ENCODE measurements at places on chromosomes 7 and 10.

GRCh38 chr10:74816824-74817498 lies 9.4 kb upstream of the KAT6B start:
- no peak for DNase-seq

DNA sequence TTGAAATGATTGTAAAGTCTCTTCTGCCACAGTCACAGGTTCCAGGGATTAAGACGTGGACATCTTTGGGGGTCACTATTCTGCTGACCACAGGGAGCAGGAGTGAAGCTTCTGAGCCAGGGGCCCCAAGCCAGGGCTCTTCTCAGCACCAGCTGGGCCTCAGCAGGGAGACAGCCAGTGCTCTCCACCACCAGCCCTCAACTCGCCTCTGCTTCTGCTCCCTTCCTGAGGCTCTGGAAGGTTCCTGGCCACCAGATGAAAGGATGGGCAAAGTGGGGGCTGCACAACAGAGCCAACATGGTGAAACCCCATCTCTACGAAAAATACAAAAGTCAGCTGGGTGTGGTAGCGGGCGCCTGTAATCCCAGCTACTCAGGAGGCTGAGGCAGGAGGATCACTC lies 11.2 kb upstream of the CRYGN start:
- DNase-seq = no peak

DNA sequence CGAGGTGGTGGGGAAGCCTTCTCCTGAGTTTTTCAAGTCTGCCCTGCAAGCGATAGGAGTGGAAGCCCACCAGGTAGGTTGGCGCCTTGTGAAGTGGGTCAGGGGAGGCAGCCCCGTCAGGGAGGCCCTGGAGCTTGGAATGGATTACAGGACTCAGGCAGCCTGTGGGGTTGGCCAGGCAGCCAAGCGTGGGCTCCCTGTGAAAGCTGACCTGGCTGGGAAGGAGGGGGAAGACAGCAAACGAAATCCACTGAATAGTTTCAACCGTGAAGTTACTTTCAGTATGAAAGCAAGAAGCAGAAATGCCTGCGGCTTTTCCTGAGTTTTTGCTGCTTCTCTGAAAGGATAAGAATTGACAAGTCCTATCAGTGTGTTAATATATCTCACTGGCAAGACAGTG lies 36.4 kb downstream of the LHPP start:
- no peak for DNase-seq

GRCh38 chr10:63430091-63430998 lies 35.4 kb downstream of the JMJD1C start:
- no peak for DNase-seq

GRCh38 chr7:47759056-47759706 lies 177.3 kb upstream of the TNS3 start:
- no peak for DNase-seq

GRCh38 chr10:33038672-33039071 lies 80.6 kb upstream of the ITGB1 start:
- no peak for DNase-seq

DNA sequence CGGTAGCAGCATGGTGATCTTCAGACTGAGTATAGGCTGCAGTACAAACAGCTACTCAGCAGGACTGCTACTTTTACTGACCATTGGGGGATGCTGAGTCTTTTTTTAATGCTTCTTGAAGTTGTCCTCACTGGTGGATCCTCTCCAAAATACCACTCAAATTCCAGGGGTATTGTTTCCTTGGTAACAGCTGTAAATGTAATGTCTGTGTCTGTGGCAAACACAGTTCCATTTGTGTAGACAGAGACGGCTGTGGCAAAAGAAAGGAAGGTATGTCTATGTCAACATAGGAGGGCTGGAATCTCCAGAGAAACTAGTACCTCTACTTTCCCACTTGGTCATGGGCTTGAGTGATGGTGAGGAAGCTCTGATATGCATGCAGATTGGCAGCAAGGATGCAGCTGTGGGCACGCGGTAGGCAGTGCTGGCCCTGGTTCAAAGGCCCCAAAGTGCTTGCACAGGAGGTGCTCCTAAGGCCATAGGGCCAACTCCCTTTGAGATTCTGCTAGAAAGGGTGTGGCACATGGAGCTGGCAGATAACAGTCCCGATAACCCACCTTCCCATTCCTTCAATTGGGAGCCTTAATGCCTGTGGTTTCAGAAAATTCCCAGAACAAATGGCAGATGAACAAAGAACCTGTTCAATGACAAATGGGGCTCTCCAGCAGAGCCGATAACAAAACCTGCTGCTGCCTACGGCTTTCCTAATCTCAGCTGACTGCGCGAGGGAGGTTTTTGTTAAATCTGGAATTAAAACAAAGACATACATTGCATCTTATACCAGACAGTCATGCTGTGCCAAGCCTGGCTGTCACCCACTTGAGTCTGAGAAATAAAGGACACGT lies 43.0 kb downstream of the PKD1L1 start:
- DNase-seq = no peak

DNA sequence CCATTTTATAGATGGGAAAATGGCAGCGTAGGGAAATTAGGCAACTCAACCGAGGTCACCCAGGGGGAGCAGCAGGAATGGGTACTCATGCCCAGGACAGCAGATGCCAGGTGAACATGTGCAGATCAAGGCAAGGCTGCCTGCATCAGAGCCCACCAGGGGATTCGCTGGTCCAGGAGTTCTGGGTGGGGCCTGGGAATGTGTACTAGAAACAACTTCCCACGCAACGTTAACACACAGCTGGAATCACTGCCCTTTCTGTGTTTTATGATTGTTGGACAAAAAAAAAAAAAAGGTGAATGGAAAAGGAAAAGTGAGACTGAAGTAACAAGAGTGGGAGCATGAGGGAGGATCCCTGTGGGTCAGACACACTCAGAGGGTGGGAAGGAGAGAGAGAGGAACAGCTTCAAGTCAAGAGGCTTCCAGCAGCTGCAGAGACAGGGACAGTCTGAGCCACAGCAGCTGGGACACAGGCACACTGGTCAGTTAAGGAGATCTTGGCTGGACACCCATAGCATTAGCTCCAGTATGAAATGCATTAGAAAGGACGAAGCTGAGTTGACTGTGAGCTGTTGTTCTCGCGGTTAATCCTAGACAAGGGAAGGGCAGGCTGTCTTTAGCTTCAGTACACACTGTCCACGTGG lies 187.9 kb upstream of the INHBA start:
- DNase-seq = no peak

DNA sequence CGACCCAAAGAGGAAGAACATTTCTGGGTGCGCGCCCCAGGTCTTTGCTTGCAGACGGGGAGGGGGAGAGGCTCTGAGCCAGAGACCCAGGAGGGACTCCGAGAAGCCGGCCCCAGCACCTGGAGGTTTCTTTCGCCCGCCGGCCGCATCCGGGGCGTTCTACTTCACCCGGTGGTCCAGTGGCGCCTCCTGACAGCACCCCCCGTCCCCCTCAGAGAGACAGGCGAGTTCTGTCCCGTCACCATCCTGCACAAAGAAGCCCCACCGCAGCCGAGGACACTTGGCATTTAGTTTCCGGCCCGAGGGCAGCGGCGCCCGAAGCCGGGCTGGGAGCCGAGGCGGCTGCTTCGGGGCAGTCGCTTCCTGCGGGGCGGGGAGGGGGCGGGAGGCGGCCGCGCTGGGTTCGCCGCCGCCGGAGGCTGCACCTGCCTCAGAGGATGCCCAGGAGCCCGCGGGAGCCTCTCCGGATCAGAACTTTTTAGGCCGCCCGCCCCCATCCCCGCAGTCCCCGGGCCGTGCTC lies at the start of gene TMEM178B:
TMEM178B (plus strand) TSS at position 424 of the 521 bp plus-strand sequence.
- DNase-seq = no peak

DNA sequence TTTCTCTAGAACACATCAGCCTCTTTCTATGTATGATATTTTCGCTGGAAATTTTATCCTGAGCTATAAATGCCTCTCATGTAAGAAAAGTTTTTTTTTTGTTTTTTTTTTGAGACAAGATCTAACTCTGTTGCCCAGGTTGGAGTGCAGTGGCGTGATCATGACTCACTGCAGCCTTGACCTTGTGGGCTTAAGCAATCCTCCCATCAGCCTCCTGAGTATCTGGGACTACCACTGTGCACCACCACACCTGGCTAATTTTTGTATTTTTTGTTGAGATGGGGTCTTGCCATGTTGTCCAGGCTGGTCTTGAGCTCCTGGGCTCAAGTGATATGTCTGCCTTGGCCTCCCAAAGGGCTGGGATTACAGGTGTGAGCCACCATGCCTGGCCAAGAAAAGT lies 80.4 kb downstream of the ADK start:
- no peak for DNase-seq

DNA sequence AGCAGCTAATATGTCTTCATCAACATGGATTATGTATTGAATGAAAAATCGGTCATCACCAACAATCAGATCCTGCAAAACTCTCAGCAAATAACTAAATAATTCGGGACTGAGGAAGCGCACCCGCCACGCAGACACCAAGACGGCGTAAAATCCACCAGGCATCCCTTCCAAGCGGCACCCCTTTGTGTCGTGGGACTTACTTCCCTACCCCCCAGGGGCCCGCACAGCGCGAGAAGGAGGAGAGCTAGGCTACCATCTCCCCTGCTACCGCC lies 721 bp downstream of the ARL3 start:
- no peak for DNase-seq

DNA sequence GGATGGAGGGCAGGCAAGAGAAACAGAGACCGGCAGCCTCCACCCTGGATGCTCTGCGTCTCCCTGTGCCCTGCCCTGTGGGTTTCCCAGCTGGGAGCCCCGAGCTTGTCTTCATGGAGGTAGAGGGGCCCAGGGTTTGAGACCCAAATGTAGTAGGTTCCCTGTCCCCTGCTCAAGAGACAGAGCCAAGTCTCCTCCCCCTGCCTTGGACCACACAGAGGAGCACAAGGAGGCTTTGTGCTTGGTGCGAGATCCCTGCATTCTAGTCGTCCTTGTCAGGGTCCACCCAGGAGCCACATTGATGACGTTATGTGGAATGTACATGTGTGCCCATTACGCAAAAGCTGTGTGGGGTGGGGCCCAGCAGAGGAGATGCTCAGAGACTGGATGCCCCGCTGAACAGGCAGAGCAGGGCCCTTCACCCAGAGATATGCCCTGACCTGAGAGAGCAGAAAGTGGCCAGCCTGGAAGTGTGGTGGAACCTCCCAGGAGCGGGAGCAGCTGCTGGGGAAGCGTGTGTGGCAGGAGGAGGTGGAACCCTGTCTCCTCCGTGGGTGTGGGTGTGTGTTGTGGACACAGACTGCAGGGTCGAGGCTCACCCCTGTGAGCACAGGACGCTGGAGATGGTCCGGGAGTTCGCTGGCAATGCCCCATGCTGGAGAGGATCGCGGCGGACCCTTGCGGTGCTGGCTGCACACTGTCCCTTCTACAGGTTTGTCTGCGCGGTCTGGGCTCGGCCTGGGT lies 39.3 kb downstream of the VWA2 start:
- no peak for DNase-seq

- DNase-seq = no peak
Measured at GRCh38 chr7:69476416-69476815, 121.9 kb upstream of the AUTS2 start.
